GM12865 (cell line): ENCODE measurements at places on chromosomes 12 and 14.
A peak's percentile ranks its signal among the peaks of the same experiment; 100 is the strongest.

DNA sequence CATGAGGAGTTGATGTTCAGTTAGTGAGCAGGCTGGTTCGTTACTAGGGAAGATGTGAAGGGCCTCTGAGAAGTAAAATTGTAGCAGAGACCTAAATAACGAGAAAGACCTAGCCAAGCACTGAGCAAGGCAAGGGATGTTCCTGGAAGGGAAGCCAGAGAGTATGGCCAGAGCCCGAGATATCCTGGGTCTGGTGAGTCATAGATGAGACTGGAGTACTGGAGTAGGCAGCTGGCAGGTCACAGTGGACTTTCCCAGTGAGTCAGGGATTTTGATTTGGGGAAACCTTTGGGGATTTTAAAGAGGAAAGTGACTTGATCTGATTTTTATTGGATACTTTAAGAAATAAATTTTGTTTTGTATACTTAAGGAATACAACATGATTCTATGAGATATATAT is 369.0 kb downstream of the DIO2 start:
- no peak for DNase-seq

GRCh38 chr12:18415227-18415626 is 153.9 kb downstream of the PIK3C2G start:
- DNase-seq, result no peak

DNA sequence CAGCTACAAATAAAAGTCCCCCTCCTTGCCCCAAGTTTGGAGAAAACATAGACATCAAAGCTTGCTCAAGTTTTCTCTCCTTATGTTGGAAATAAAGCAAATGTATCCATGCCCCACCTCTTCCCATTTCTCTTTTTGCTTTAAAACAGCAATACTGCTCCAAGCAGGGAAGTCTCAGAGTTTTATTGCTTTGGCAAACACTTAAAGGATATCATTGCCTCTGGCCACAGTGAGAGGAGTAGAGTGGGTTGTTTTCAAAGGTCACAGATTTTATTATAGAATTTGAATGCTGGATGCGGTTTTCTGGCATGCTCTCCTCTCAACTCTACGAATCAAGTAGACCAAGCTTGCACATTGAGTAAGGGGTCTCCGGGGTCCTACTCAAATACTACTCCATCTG is 149.7 kb downstream of the TTC7B start:
- no peak for DNase-seq

DNA sequence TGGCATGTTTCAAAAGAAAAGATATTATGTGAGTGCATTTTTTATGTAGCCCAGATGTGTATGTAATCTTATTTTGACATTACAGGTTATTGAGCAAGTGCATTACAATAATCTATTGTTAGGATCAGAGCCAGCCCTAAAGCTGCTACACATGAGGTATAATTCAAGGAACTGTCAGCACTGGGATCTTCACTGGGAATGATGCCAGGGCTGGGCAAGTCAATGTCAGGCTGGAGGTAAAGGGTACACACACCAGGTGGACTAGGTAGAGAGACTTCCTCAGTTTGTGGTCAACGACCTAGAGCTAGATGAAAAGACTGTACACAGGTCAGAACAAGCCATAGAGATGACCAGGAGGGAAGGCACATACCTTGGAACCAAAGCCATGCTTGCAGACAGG is 15.4 kb downstream of the TRIM9 start:
- DNase-seq, result no peak

- DNase-seq, result no peak
Observed at GRCh38 chr14:101508196-101508947, 52.9 kb upstream of the DIO3 start.

DNA sequence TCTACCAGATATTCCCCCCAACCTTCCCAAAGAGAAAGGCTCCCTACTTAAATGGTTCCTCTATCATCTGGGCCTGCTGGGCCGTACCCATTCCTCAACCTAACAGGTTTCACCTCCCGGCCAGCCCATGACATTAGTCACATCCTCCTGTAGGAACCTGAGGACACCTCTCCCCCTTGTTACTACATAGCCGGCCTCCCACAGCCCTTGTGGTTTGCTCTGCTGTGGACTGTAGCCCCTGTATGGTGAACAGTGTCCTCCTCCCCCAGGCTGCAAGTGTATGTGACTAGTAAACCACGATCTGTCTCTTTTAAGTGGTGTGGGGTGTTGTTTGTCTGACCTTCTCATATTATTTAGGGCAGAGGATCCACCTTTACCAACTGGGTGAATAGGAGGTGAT is 371.7 kb downstream of the RGS6 start:
- DNase-seq, result no peak

GRCh38 chr12:93266-94005 is 26.9 kb downstream of the IQSEC3 start:
- DNase-seq, result no peak

GRCh38 chr12:65765436-65765813 is 58.9 kb upstream of the HMGA2 start:
- DNase-seq, result no peak

DNA sequence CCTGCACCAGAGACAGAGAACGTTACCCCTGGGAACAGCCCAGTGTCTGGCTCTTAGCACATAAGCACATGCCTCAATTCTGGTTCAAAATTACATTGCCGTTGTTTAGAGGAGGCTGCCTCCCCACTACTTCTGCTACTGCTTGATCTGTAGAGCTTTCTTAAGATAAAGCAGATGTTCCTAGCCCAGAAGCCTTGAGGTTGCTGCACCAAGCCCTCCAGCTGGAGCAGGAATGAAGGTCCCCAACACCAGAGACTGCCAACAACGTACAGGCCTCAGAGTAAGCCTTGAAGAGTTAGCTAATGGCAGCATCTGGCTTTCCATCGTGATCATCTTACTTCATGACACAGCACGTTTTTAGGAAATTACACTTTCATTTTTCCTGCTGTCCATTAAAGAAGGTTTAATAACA is 34.7 kb upstream of the AMIGO2 start:
- no peak for DNase-seq

GRCh38 chr12:112419297-112420133 is 768 bp downstream of the PTPN11 start:
- DNase-seq, result peak; percentile 29

DNA sequence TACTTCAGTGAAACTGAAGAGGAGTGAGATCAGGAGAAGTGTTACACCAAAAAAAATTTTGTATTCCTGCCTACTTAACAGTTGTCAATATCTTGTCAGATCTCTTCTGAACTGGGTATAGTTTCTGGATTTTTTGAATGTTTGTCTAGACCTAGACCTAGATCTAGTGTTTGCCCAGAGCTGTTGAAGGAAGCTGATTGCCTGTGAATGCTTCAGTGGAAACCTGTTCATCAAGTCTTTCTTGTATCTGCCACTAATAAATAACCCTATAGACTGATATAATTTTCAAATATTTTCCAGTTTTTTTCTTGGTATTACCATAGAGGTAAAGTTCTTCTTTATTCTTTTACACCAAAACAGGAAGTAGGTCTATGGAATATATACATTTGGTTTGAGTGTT is 781.5 kb upstream of the FBXO33 start:
- DNase-seq, result no peak

DNA sequence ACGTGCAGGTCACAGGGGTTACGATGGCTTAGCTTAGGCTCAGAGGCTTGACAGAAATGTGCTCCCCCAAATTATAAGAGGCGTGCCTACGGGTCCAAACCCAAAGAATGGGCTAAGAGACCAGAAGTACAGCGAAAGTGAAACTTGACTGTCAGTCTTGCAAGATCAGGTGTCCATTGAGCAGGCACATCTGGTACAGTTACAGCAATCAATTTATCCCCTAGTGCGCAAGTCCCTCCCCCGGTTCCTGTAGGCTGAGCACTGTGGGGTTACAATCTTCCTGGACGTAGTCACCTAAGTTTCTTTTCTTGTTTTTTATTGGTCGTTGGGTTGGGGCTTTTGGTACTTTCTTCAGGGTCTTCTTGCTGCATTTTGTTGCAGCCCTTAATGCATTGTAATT is 134.2 kb downstream of the UNC79 start:
- peak; percentile 31 for DNase-seq

- DNase-seq, result no peak
Observed at GRCh38 chr12:120422892-120423456, 14.9 kb upstream of the COX6A1 start.

DNA sequence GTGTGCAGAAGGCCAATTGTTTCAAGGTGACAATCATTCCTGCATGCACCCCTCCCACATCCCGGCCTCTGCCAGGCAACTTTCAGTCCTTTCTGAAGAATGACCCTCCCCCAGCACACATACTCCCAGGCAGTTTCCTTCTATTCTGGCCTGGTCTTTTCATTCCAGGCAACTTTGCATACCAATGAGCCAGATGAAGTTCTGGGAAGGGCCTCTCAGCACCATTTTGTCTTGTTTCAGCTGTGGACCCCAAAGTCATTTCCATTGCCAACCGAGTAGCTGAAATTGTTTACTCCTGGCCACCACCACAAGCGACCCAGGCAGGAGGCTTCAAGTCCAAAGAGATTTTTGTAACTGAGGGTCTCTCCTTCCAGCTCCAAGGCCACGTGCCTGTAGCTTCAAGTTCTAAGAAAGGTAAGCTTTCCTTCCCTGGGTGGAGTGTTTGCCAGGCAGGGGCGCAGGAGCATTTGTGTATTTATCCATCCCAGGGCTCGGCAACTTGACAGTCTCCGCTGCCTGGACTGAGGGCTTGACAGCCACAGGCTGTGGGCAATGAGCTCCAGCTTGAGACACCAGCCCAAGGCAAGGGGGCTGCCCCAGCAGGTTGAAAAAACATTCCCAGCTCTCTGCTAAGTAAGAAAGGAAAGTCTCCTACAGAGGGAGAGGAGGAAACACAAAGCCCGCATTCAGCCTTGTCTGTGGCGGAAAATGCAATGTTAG is 16.4 kb downstream of the BCL2L14 start:
- DNase-seq, result no peak

GRCh38 chr12:76255692-76256091 is 92.5 kb downstream of the BBS10 start:
- DNase-seq, result no peak

GRCh38 chr12:119687406-119687805 is 19.5 kb downstream of the PRKAB1 start:
- no peak for DNase-seq

DNA sequence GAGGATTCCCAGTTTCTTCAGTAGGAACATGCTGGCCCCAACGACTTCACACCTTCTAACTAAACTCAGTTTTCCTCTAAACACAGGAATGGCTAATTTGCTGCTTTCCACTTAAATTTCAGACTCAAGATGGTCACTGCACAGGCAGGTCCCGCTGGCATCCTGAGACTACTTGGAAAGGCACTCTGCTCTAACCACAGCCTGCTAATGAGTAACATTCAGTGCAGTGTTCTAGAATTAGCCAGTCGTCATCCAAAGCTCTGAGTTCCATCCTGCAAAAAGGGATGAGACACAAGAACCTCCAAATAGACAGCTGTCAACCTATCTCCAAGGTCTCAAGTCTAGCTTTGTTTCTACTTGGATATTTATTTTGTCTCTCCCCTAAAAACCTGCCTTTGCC is 6.0 kb downstream of the CCDC92 start:
- no peak for DNase-seq

- no peak for DNase-seq
Observed at GRCh38 chr14:68550338-68550715, 242.5 kb downstream of the ZFP36L1 start.

DNA sequence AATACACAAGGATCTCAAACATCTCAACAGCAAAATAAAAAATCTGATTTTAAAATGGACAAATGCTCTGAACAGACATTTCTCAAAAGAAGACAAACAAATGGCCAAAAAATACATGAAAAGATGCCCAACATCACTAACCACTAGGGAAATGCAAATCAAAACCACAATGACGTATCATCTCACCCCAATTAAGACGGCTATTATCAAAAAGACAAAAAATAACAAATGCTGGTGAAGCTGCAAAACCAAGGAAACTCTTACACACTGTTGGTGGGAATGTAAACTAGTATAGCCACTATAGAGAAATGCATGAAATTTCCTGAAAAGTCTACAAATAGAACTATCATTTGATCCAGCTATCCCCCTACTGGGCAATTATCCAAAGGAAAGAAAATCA is 145.0 kb downstream of the BTG1 start:
- no peak for DNase-seq

DNA sequence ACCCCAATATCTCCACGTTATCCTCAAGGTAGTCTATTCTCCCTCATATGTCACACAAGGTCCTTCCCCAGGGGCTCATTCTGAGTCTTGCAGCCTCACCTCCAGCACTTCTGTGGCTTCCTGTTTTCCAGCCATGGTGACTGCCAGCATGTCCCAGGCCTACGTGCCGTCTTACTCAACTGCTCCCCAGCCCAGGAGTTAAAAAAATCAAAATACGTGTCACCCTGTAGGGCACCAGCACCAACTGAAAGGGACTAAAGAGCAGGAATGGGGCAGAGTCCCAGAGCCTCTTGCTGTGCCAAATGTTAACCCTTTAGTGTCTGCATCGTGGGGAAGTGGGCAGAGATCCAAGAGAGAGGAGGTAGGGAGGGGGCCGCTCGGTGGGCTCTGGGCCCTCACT is 37.0 kb upstream of the MED13L start:
- no peak for DNase-seq

DNA sequence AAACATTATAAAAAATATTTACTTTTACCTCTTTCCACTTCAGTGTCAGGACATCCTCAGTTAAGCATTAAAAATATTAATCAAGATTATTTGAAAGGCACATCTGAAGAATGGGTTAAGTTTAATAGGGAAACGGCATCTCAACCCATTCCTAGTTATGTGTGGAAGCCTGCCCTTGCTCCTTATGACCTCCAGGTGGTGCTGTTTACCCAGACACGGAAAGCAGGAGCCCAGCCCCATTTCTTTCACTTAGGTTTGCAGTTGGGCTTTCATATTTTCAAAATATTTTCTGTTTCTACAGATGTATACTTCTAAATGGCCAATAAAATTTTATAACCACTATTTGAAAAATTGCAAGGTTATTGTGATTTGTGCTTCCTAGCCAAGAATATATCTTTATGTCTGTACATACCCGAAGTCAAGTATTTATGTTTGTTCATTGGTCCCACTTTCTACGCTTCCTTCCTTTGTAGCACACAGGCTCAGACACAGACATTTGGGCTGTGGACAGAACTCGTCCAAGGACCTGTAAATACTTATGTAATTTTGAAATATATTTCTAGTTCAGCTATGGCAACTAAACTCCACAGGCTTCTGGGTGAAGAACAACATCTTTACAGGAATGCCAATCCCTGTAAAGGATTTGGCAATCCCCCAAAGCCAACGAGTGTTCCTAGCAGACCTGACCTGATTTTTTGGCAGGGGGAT is 247.1 kb downstream of the AKAP6 start:
- peak; percentile 65 for DNase-seq

DNA sequence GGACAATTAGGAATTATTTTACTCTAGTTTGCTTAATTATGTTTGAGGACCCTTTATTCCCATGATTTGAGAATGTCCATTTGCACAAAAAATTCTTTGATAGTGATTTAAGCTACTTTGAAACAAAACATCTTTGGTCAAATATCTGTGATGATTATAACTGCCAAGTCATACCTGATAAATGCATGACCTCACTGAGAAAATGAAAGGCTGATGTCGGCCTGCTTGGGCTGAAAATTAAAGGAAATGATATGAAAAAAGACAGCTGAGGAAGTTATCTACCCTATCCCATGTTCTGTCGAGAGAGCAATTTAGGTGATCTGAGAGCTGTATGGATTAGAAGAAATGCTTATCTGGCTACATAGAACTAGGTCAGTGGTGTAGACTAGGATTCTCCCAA is 43.6 kb downstream of the ATL1 start:
- DNase-seq, result no peak

GRCh38 chr12:50263832-50264231 is 19.5 kb downstream of the LIMA1 start:
- no peak for DNase-seq
